Urinary bladder (tissue), 4 donors: ENCODE measurements at places on chromosomes 5 and 9.

DNA sequence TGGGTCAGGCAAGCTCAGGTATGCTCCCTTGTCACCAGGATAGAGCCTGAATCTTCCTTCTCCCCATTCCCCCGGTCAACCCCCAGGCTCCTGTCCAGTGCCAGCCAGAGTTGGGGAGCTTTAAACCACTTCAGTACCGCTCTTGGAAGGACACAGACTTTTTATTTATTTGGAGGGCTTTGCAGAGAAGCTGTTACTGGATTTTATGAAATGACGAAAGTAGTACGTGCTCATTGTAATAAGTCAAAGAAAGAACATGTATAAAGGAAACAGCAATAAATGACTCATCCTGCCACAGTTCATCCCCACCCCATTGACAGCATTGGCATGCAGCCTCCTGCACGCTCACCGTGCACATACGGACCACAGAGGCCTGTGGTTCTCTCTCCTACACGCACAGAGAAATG is 230.3 kb downstream of the AUH start:
- peak; percentile 26 for DNase-seq

GRCh38 chr9:74333384-74334032 is 163.6 kb upstream of the RORB start:
- no peak for DNase-seq

GRCh38 chr9:84667571-84668195 is 1.8 kb upstream of the NTRK2 start:
- DNase-seq: peak; percentile 39

DNA sequence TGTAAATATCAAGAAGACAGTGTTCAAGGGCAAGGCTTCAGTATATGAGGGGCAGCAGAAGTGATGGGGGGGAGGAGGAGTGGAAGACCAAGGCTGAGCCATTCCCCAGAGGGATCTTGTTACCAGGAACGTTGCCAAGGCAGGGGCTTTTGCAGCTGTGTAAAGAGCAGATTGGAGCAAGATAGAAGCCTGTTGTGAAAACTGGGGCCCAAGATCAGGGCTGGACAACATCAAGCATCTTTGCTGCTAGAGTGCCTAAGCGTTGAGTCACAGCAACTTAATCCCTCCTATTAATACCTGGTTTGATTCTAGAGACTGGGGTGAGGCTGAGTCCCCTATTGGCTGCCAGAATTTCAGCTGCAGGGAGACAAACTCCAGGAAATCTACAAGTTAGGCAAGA is 18.4 kb upstream of the ERCC6L2 start:
- no peak for DNase-seq

GRCh38 chr9:28413471-28413870 is 840.2 kb upstream of the C9orf72 start:
- DNase-seq: no peak

GRCh38 chr5:45098483-45098882 is 289.7 kb downstream of the MRPS30 start:
- no peak for DNase-seq

- no peak for DNase-seq
Measured at GRCh38 chr5:110880413-110880812, 141.6 kb downstream of the SLC25A46 start.

DNA sequence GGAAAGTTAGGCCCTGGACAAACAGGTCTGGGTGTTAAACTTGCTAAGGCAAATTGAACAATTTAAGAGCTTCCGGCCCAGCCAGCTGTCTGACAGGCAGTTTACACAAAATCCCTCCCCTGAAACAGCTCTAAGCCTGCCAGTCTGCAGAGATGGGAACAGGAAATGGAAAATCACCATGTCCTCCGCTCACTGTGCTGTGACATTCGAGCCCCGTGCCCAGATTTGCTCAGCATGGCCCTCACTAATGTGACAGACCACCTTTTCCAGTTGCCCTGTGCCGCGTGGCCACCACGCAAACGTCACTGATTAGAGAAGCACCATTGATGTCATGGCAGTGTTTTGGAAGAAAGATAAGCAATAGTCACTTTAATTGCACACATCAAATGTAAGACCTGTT is 41.0 kb downstream of the CCNJL start:
- peak; percentile 55 for DNase-seq

- no peak for DNase-seq
Measured at GRCh38 chr9:121071756-121072421, 2.9 kb upstream of the CNTRL start.

- DNase-seq: no peak
Measured at GRCh38 chr9:136270173-136270705, 24.6 kb upstream of the QSOX2 start.

GRCh38 chr5:176625512-176625911 is 4.8 kb downstream of the SNCB start:
- DNase-seq: no peak

DNA sequence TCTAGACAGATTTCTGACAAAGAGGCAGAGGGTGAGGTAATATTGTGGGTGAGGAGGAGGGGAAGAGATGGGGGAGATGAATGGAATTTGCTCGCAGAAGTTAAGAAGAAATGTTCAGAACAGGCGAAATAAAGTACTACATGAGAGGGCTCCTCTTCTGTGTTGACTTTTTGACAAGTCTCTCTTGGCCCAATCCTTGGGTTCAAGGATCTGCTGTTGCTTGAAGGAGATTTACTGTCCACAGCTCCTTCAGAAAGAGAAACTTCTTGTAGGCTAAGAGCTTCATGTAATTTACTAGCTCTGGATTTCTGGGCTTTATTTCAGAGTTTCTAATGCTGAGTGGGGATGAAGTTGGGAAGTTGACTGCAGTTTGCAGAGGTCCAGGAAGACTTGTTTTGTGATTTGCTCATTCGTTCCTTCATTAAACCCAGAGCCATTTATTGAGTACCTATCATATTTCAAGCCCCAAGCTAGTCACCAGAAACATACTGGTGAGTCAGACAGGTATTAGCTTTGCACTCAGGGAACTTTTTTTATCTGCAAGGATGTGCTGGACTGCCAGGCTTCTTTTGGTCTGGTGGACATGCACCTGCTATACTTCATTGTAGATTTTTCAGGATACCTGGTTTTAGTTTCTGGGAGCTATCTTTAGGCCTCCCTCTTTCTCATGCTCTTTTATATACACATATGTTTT is 402.9 kb upstream of the CLINT1 start:
- no peak for DNase-seq

GRCh38 chr5:131258733-131259132 is 5.1 kb upstream of the CDC42SE2 start:
- DNase-seq: no peak

- DNase-seq: peak; percentile 28
Measured at GRCh38 chr5:111537141-111538024, 25.0 kb upstream of the STARD4 start.

- DNase-seq: peak; percentile 42
Measured at GRCh38 chr5:76256116-76256889, 146.8 kb upstream of the IQGAP2 start.

DNA sequence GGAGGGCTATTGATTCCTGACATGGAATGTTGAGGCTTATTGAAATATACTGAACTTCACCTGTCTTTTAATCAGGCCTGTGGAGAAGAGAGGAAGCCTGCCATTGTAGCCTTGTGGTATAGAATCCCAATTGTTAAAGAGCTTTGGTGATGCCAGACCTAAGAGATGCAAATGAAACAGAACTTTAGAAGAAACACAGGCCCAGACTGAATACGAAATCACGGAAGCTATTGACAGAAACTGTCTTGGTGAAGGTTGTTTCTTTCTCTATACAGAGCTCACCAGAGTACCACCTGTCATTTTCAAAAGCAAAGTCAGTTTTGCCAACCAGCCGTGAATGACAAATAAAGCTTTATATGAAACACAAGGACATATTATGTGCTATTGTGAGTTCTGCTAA is 660.3 kb downstream of the ISL1 start:
- no peak for DNase-seq

DNA sequence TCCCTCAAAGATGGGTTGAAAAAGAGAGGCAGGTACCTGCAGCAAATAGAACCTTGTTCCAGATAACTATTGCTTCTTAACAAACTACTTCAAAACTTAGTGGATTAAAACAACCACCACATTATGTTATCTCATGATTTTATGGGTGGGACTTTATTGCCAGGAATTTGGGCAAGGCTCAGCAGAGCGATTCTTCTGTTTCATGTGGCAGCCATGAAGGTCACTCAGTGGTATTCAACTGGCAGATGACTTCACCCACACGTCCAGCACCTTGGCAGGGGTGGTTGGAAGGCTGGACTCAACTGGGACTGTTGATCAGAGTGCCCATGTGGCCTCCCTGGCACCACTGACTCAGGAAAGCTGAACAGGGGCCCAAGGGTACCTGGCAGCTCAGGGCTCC is 112.0 kb downstream of the HSD17B3 start:
- DNase-seq: no peak

DNA sequence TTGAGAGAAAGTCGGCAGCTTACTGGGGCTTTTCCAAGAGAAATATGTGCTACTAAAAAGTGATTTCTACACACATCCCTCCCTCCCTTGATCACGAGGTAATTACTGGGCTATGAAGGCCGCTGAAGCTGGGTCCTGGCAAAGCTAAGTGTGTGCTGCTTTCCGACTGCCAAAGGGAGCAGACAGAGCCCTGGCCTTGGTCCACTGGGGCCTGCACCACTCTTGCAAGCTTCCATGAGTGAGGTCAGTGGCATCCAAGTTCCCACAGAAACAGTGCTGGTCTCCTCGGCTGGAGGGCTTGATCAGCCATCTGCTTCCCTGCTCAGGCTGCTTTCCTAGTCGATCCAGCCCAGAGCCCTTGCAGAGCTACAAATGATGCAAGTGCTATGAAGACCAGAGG is 154.8 kb upstream of the LHFPL2 start:
- DNase-seq: no peak

GRCh38 chr9:110179734-110180133 is 28.2 kb downstream of the C9orf152 start:
- no peak for DNase-seq

DNA sequence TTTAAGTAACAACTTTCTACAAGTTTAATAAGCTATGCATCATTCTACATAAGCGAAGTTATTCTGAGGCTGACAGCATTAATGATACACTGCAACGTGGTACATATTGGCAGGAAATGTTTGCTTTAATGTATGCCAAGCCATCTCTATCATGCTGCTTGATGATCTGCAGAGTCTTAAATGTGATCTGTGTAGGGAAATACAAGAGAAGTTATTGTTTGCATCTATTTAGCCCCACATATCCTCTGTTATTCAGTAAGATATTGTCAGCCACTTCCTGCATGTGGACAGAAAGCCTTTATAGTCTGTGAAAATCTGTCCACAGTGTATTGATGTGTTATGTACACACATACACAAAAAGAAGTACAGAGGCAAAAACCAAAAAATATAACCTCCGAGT is 193.1 kb upstream of the FREM1 start:
- no peak for DNase-seq

DNA sequence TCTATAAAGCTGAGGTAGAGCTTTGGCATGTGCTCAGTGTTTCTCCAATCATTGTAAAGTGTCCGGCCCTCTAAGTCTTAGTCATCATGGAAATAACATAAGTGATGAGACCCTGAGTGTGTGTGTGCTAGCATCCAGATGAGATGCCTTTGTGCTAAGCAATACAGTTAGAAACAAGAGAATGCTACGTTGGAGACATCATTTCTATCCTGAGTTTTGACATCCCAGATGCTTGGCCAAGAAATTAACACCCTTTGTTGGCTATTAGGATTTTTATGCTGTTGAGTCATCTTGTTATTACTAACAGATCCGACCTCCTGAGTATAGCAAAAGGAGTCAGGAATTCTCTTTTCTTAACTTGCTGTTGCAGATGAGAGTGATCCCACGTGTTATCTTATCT is 508.0 kb downstream of the GADD45G start:
- no peak for DNase-seq

GRCh38 chr5:172801179-172801671 is 30.2 kb upstream of the DUSP1 start:
- no peak for DNase-seq

GRCh38 chr5:151275803-151276202 is 22.8 kb downstream of the GM2A start:
- DNase-seq: no peak

GRCh38 chr5:76149636-76150035 is 66.5 kb downstream of the SV2C start:
- DNase-seq: no peak

DNA sequence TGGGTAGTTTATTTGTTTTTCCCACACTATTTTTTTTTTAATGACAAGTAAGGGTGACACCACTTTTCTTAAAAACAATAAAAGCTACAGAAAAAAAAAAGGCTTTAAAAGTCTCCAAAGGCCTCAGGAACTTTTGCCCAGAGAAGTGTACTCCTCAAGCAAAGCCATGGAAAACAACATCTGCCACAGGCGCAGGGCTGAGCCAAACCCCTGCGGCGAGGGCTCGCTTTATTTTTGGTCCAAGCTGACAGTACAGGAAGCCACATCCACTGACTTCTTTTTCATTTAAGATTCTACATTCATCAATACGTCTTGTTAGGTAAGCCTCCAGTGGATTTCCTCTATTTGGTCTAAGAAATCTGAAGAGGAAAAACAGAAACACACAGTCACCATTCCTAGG is 51.9 kb upstream of the IFNK start:
- DNase-seq: no peak

- DNase-seq: no peak
Measured at GRCh38 chr9:4860383-4860782, 67.6 kb downstream of the RCL1 start.

DNA sequence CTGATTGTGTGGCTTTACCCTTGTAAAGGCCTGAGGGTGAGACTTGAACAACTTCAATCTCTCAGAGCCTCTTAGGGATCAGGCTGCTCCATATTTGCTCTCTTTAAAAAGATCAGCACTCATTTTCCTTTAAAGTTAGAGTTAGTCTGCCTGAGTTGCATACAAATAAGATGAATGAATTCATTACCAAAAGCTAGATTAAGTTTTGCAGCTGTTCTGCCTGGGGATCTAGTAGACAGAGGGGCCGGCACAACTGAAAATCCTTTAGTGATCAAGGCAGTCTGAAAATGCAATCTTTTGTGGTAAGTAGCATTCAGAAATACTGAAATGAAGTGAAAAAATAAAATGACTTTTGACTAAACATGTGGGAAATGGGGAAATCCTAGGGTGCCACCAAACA is 264.0 kb downstream of the MAN2A1 start:
- DNase-seq: no peak

DNA sequence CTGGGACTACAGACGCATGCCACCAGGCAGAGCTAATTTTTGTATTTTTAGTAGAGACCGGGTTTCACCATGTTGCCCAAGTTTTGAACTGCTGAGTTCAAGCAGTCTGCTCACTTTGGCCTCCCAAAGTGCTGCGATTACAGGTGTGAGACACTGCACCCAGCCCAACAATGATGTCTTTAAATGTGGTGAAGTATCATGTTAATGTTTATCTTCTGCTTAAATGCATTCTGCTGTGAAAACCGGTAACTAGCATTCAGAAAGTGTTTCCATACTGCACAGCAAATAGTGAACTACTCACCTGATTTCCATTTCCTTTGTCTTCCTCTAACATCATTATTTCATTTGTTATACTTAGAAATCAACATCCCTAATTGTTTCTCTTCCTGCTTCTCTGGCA is 264.0 kb upstream of the ITGA1 start:
- DNase-seq: no peak
